Esophagus muscularis mucosa (tissue), 4 donors: ENCODE measurements at places on chromosomes 4 and X. TPM values are rescaled to one million over a fixed set of nuclear protein-coding genes. Genes with fewer than 3 reads are reported as not detected.

DNA sequence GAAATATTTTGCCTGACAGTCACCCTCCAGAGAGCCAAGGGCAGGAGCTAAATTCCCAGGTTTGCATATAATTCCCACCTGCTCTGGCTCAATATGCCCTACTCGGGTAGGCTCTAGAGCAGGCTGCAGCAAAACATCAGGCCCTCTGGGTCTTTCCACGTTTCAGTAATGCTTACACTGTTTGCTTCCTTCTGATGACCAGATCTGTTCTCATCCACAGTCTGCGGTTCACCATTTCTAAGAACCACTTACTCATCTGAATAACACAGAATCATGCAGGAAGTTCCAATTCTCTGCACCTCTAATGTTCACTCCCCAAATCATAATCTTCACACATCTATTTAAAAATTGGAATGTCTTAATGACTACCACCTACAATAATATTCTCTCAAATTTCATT is 141.4 kb downstream of the PPP3CA start:
- no peak for DNase-seq
- H3K4me1 ChIP-seq, result no peaks in the 10 kb centered on the region
- no peaks in the 10 kb centered on the region for H3K27me3 ChIP-seq
- H3K36me3 ChIP-seq, result no peaks in the 10 kb centered on the region

- H3K4me3 ChIP-seq, result no peak overlapping the region
- no peak for DNase-seq
- no peaks in the 10 kb centered on the region for H3K27me3 ChIP-seq
These were observed 145.1 kb downstream of the COL4A5 start for GRCh38 chrX:108584617-108585211.

- no peaks in the 10 kb centered on the region for H3K36me3 ChIP-seq
- H3K4me1 ChIP-seq, result no peaks in the 10 kb centered on the region
- H3K27ac ChIP-seq, result no peak overlapping the region
- no peak for DNase-seq
- H3K27me3 ChIP-seq, result no peaks in the 10 kb centered on the region
- H3K4me3 ChIP-seq, result no peak overlapping the region
These were observed 460.3 kb downstream of the GPAT3 start for GRCh38 chr4:83996254-83996653.

DNA sequence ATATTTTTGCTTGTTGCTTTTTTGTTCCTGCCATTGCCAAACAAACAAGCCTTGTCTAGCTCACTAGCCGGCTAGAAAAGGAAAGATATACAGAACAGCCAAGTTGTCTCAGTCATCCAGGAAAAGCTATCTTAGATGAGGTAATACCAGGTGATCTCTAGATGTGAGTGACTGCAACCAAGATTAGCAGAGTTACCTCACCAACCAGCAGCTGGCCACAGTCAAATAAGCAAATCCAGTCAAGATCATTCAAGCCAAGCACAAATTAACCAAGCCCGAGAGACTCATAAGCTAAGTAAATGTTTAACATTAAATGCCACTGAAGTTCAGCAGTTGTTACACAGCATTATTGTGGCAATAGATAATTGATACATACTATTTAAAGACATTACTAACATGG is 108.6 kb downstream of the CENPC start:
- H3K27ac ChIP-seq, result no peak overlapping the region
- no peaks in the 10 kb centered on the region for H3K27me3 ChIP-seq
- DNase-seq, result no peak
- no peaks in the 10 kb centered on the region for H3K36me3 ChIP-seq

- H3K4me1 ChIP-seq, result no peaks in the 10 kb centered on the region
- H3K36me3 ChIP-seq, result no peaks in the 10 kb centered on the region
- H3K27ac ChIP-seq, result no peak overlapping the region
- DNase-seq, result peak; percentile 82
These were observed 316.6 kb upstream of the BOD1L1 start for GRCh38 chr4:13944095-13944511.

DNA sequence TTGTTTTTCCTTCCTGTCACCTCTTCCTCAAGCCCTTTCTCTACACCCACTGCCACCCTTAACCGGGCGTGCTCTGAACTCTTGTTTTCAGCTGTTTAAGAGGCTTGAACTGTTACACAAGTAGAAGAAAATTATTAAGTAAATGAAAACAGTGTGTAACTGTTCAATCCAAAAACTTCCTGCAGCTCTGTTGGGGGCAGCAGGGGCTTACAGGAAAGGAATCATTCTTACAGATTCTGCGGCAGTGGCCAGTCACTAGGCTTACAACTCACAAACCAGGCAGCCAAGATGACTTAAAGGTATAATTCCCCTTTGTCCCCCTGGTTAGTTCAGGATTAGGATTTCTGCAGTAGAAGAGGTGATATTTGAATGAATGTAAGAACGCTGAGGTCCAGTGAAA is 70.2 kb upstream of the ETNPPL start:
- no peak overlapping the region for H3K27ac ChIP-seq
- no peaks in the 10 kb centered on the region for H3K36me3 ChIP-seq
- DNase-seq, result no peak
- peaks cover 7% of the 10 kb centered on the region for H3K4me1 ChIP-seq

DNA sequence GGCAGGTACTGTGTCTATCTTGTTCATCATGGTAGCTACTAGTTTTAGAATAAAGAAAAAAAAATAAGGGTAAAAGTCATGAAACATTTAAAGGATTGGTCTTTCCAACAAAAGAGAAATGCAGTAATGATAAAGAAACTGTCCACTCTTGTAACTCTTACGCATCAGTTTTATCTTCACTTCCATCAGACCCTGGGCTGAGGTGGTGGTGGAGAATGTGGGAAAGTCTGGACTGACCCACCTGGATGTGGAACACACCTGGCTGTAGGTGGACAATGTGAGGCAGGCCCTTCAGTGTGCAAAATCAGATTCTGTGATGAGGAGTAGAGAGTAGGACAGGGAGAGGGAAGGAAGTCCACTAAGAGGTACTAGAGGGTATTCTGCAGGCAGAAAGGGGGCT is 128.6 kb downstream of the RASL11B start:
- H3K4me1 ChIP-seq, result peaks cover 13% of the 10 kb centered on the region
- no peak for DNase-seq
- no peak overlapping the region for H3K4me3 ChIP-seq

- H3K4me3 ChIP-seq, result no peak overlapping the region
- no peaks in the 10 kb centered on the region for H3K27me3 ChIP-seq
- H3K36me3 ChIP-seq, result no peaks in the 10 kb centered on the region
- H3K4me1 ChIP-seq, result no peaks in the 10 kb centered on the region
- no peak overlapping the region for H3K27ac ChIP-seq
These were observed 7.8 kb downstream of the SERTM2 start for GRCh38 chrX:111519215-111519614.

DNA sequence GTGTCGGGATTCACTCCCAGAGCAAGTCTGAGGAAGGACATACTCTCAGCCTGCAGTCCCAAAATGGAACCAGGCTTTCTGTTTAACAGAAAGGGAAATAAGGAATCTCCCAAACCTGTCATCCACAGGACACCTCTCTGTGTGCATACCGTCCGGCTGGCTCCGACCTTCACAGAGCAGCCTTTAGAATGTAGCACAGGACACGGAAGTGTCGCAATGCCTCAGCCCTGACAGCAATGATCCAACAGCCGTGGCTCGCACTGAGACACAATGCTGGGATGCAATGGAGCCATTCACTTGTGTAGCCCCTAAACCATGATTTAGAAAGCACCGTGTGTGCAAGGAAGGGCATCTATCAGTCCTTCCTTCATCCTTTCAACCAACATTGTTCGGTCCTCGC is 15.5 kb upstream of the HELT start:
- H3K4me1 ChIP-seq, result peaks cover 12% of the 10 kb centered on the region
- H3K36me3 ChIP-seq, result no peaks in the 10 kb centered on the region
- no peak overlapping the region for H3K27ac ChIP-seq
- no peak overlapping the region for H3K4me3 ChIP-seq

- H3K4me3 ChIP-seq, result no peak overlapping the region
- DNase-seq, result peak; percentile 45
- H3K4me1 ChIP-seq, result no peaks in the 10 kb centered on the region
- no peak overlapping the region for H3K27ac ChIP-seq
These were observed 262.5 kb downstream of the FBXW7 start for GRCh38 chr4:152273343-152273742.

DNA sequence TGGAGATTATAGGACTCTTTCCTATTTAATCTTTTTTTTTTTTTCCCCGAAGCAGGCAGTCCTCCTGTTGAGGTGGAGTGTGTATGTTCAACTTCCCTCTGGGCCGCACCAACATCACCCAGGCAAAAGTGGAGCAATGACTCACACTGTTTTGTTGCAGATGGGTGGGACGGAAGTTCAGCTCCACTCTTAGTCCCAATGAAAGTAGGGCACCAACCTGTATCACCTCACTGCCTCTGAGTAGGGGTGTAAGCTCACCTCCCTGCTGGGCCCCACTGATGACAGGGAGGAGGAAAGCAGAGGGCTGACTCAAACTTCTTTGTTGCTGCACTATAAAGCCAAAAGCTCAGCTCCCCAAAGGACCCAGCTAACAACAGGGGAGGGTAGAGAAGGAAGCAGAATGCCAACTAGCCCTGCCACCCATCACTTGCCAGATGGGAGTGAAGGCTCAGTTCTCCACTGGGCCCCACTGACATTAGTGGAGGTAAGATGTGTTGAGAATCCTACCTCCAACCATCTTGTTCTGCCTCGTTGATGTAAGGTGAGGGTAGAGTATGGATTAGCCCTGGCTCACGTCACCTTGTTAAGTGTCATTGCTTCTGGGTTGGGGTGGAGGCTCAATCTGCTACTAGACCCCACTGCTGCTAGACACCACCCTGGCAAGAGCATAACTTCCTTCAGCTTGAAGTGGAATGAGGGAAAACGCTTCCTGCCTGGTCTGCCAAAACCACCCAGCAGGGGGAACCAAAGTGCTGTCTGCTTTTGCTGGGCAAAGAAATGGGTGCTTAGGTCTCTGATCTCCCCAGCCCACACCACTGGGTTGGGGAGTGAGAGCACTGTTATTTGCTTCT is 14.1 kb downstream of the RPS6KA3 start:
- H3K4me1 ChIP-seq, result no peaks in the 10 kb centered on the region
- H3K27me3 ChIP-seq, result no peaks in the 10 kb centered on the region
- H3K27ac ChIP-seq, result no peak overlapping the region
- H3K36me3 ChIP-seq, result no peaks in the 10 kb centered on the region
- no peak for DNase-seq

Gene C4orf50
- 0.33 TPM for total RNA-seq

Gene GYPE
- not detected for total RNA-seq

Gene PSAPL1
- total RNA-seq, result not detected

Gene SPANXN3
- not detected for total RNA-seq

Gene CFAP299
- 2.2 TPM for total RNA-seq

Gene FDCSP
- total RNA-seq, result not detected
